ENCODE measurements at places on chromosomes 16 and 17.

GRCh38 chr17:43578699-43579565, 32.8 kb upstream of the ETV4 start:
- peak overlapping the region; percentile 5 for H3K27ac ChIP-seq
- no peak overlapping the region for H3K4me3 ChIP-seq
- no peaks in the 10 kb centered on the region for H3K36me3 ChIP-seq
- no peaks in the 10 kb centered on the region for H3K27me3 ChIP-seq
- H3K4me1 ChIP-seq = peaks cover 100% of the 10 kb centered on the region

DNA sequence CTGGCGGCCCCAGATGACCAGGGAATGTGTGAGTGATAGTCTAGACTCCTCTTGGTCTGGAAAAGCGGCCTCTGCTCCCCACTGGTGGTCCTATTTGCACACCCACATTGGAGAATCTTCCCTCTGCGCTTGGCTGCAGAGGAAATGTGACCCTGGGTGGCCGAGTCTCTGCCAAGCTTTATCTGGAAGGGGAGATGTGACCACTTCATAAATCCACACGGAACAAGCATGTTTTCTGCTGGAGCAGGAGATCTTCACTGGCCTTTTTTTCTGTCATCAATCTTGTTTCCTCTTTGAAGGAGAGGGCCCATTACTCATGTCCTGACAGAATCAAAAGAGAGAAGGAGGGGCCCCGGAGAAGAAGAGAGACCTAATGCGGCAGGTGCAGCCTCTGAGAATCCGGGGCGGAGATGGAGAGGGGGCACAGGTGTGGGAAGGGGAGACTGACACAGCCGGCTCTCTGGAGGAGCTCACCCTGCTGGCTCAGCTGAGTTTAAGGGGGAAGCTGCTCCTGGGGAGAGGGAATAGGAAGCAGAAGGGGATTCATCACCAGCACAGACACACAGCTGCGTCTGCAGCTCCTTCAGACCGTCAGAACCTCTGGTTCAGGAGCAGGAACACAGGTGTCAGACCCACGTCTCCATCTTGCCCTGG, 116.3 kb downstream of the SOX9 start:
- peaks cover 4% of the 10 kb centered on the region for H3K27me3 ChIP-seq
- H3K36me3 ChIP-seq = no peaks in the 10 kb centered on the region
- no peak for DNase-seq
- H3K4me3 ChIP-seq = no peak overlapping the region
- no peak overlapping the region for H3K27ac ChIP-seq

GRCh38 chr17:28942925-28943324, 8.4 kb downstream of the PHF12 start:
- DNase-seq = no peak
- H3K27ac ChIP-seq = no peak overlapping the region
- no peaks in the 10 kb centered on the region for H3K27me3 ChIP-seq
- H3K4me1 ChIP-seq = peaks cover 59% of the 10 kb centered on the region
- H3K36me3 ChIP-seq = peaks cover 6% of the 10 kb centered on the region

GRCh38 chr17:27332485-27333409, 38.8 kb downstream of the WSB1 start:
- peak overlapping the region; percentile 39 for H3K4me3 ChIP-seq
- H3K36me3 ChIP-seq = no peaks in the 10 kb centered on the region
- peak; percentile 98 for DNase-seq
- H3K27ac ChIP-seq = peak overlapping the region; percentile 88
- no peaks in the 10 kb centered on the region for H3K27me3 ChIP-seq

- H3K4me1 ChIP-seq = peaks cover 5% of the 10 kb centered on the region
- H3K4me3 ChIP-seq = no peak overlapping the region
- peaks cover 10% of the 10 kb centered on the region for H3K27me3 ChIP-seq
- H3K27ac ChIP-seq = no peak overlapping the region
- DNase-seq = no peak
These were observed 37.3 kb downstream of the MYO15A start for GRCh38 chr17:18145811-18146210.

DNA sequence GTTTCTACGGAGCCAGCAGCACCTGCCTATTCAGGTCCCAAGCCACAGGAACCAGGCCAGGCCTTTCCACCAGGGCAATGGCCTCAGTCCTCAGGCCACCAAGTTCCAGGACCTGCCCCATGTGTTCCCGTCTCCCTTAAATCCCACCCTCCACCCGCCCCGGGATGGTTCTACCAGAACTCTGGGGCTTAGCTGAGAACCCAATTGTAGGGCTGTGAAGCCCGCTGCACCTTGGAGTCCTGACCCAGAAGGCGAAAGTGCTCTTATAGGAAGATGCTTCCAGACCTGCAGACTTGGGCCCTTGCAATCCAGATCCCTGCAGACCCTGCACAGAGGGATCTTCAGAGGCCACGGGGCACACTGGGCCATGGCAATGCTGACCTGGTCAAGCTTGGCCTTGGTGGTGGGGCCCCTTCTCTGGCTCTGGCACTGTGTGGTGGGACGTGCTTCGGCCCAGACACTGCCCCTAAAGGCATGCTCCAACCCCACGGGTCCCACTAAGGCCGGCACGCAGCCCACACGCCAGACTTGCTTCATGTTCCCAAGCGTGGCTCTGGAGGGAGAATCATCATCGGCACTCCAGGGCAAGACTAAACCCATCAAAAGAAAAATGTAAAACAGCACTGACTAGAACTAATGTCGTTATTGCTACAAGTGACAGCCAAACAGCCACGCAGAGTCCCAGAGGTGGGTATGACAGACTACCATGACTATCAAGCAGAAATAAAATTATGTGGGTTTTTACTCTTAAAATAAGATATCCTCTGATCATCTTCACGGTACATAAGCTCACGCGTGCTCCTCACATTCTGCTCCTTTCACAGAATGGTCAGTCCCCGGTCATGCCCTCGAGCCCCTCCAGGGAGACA, 41.3 kb upstream of the ATP2A3 start:
- peaks cover 30% of the 10 kb centered on the region for H3K36me3 ChIP-seq
- H3K4me3 ChIP-seq = no peak overlapping the region
- DNase-seq = no peak
- peaks cover 32% of the 10 kb centered on the region for H3K4me1 ChIP-seq
- H3K27ac ChIP-seq = no peak overlapping the region
- no peaks in the 10 kb centered on the region for H3K27me3 ChIP-seq

DNA sequence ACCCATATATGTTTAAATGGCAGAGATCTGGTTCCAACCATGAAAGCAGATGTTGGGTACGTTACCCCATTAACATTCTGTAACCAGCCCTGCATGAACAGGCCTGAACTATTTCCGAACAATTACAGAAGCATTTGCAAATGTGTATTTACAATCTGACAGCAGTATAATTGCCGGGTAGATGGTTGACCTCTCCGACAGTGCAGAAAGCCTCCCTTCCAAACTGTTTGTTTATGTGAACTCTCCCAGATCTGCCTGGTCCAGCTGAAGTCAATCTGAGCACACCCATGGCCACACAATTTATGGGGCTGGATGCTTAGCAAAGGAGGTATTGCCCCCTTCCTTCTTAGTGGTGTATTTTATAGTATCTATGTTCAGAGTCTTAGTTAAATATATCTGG, 21.8 kb downstream of the NUDT7 start:
- H3K4me3 ChIP-seq = no peak overlapping the region
- peaks cover 11% of the 10 kb centered on the region for H3K4me1 ChIP-seq
- no peaks in the 10 kb centered on the region for H3K27me3 ChIP-seq
- no peaks in the 10 kb centered on the region for H3K36me3 ChIP-seq
